Posterior vena cava (tissue), 2 donors: ENCODE measurements at places on chromosomes 1 and 21. TPM values are rescaled to one million over a fixed set of nuclear protein-coding genes. Genes with fewer than 3 reads are reported as not detected.

TPTE gene
- total RNA-seq = not detected

NR0B2 gene
- not detected for total RNA-seq

C1orf105 gene
- total RNA-seq = not detected

SPATA6 gene
- 24.7 TPM for total RNA-seq

XKR8 gene
- 4.3 TPM for total RNA-seq

ACOT11 gene
- total RNA-seq = 10.3 TPM

PLA2G2C gene
- 0.14 TPM for total RNA-seq
